ENCODE measurements at places on chromosomes 6 and 20.
A peak's percentile ranks its signal among the peaks of the same experiment; 100 is the strongest.

DNA sequence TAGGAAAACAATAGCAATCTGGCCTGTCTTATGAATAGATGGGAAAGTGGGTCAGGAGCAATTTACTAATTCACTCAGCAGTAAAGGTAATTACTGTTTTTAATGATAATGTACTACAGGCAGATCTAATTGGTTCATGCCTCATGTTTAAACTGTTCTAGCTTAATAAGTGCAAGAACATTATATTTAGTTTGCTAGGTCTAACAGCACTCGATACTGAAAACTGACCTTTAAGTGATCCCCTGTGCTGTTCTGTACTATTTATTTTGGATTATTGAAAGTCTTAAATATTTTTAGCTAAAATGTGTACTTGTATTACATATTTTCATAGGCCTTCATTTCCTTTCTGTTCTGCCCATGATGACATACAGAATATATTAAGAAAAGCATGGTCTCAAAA, 998.0 kb upstream of the GJE1 start:
- no peak for DNase-seq

GRCh38 chr6:158780988-158781691, 38.0 kb downstream of the EZR start:
- no peak for DNase-seq

- DNase-seq = no peak
Measured at GRCh38 chr6:132742495-132742894, 15.2 kb downstream of the VNN2 start.

- no peak for DNase-seq
Measured at GRCh38 chr6:163252061-163252591, 162.4 kb upstream of the QKI start.

DNA sequence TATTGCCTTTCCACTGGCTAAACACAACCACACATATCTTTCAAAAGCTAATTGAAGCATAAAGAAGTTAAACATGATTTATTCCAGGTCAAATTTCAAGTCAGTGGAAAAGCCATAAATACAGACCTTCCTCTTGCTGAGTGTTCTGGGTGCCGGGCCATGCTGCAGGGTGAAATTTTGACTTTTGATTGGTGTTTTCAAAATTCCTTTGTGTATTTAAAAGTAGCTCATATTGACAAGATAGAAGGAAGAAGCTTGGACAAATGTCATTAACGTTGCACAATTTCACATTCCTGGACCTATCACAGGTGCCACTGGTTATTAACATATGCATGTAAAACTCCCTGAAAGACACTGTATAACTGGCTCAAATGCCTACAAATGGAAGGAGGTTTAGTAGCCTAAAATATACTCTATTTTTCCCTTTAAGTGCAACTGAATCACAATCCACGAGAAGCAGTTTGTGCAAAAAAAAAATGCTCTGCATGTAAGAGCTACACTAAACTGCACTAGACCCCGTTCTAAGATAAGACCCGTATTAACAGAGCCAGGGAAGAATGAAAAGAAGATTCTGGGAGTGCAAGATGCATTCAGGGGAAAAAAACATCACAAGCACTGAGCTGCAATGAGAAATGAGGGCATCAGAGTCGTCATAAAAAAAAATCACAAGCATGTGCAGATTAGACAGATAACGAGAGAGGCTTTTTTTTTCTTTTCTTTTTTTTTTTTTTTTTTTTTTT, 30.4 kb downstream of the ATXN1 start:
- DNase-seq = peak; percentile 50
